ENCODE measurements at places on chromosomes 4 and X.

DNA sequence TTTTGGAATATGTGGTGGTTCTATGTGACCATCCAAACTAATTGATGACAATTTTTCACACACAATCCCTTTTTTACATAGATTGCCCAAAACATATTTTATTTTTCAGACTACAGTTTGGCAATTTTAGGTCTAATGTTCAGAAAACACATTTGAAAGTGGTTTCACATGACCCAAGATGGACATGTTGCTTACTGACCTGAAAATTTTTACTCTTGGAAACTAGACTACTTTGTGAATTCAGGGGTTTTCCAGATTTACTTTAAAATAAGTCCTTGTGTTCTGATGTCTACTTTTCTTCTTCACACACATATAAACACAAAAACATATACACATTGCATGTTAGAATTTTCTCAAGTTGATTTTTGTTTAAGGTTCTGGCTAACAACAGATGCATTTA is 79.5 kb downstream of the HMGB2 start:
- DNase-seq, result no peak

- no peak for DNase-seq
Measured at GRCh38 chr4:151753056-151753455, 7.8 kb downstream of the GATB start.

GRCh38 chr4:138677212-138677611 is 338.4 kb upstream of the NOCT start:
- no peak for DNase-seq

- DNase-seq, result no peak
Measured at GRCh38 chrX:38081909-38082308, 75.6 kb downstream of the SYTL5 start.

DNA sequence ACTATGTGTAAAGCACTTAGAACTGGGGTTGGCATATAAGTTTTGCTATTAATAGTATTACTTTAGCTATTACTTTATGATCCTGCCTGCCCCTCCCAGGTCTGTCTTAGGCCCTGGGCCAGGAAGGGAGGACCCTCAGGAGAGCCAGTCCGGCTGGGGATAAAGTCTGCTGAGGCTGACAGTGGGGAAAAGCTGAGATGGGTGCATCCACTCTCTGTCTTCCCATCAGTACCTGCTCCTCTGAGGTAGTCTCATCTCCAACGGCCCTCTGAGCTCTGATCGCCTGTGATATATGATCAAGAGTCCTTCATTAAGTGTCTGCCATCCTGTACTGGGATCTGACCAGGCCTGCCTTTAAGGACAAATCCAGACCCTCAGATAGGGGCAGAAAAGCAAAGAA is 156.5 kb upstream of the PJA1 start:
- no peak for DNase-seq

- no peak for DNase-seq
Measured at GRCh38 chr4:93897559-93897958, 69.0 kb downstream of the ATOH1 start.

DNA sequence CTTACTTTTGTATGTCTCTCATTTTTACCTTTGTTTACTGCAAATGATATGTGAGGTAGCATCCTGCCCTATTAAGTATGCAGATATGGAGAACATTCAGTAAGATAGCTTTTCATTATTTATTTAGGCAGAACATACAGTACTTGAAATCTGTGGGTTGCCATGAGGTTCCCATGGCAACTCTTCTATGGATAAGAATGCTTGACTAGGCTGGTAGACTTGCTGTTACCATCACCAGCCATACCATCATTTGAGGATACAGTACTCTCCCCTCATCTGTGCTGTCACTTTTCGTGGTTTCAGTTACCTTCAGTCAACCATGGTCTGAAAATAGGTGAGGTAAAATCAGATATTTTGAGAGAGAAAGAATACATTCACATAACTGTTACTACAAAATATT is 56.7 kb downstream of the NAF1 start:
- no peak for DNase-seq

- no peak for DNase-seq
Measured at GRCh38 chr4:87632469-87632868, 17.6 kb upstream of the DMP1 start.

GRCh38 chrX:25156323-25156722 is 140.6 kb upstream of the ARX start:
- DNase-seq, result no peak

GRCh38 chrX:131752493-131753198 is 208.8 kb downstream of the OR13H1 start:
- DNase-seq, result peak; percentile 87

DNA sequence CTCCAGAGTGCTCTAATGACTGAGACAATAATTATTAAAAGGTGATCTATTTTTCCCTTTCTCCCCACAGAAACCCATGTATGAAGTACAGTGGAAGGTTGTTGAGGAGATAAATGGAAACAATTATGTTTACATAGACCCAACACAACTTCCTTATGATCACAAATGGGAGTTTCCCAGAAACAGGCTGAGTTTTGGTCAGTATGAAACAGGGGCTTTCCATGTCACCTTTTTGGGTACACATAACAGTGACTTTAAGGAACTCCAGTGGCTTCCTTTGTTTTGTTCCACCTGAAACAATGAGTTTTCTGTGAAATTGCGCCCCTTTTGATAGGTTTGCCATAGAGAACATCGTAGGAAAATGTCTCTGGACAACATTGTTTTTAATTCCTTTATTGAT is 69.6 kb downstream of the KIT start:
- DNase-seq, result peak; percentile 21

- no peak for DNase-seq
Measured at GRCh38 chr4:33543941-33544450, 2700.3 kb downstream of the ARAP2 start.

- no peak for DNase-seq
Measured at GRCh38 chr4:158170691-158171561, 1.9 kb downstream of the GASK1B start.

GRCh38 chr4:90127223-90127705 is at the start of gene CCSER1:
Gene CCSER1, plus strand, starts transcription at chr4:90127394.
- DNase-seq, result no peak

- DNase-seq, result no peak
Measured at GRCh38 chr4:141884070-141884469, 247.7 kb downstream of the IL15 start.

DNA sequence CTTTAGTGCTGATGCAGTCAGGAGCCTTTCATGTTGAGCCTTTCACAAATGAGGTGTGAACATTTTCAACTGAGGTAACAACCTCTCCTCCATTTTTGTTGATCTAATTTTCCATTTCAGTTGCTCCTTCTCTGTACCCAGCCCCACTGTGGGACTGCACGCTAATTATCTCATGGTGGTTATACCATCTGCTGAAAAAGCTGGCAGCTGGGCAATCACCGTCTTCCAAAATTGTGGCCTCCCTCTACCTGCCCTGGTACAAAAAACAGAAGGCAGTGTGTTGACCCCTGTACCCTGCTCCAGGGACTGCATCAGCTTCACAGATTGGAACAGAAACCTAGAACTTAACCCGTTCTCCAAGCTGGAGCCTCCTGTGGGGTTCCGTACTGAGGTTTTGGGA is 72.4 kb upstream of the LONRF3 start:
- DNase-seq, result no peak

DNA sequence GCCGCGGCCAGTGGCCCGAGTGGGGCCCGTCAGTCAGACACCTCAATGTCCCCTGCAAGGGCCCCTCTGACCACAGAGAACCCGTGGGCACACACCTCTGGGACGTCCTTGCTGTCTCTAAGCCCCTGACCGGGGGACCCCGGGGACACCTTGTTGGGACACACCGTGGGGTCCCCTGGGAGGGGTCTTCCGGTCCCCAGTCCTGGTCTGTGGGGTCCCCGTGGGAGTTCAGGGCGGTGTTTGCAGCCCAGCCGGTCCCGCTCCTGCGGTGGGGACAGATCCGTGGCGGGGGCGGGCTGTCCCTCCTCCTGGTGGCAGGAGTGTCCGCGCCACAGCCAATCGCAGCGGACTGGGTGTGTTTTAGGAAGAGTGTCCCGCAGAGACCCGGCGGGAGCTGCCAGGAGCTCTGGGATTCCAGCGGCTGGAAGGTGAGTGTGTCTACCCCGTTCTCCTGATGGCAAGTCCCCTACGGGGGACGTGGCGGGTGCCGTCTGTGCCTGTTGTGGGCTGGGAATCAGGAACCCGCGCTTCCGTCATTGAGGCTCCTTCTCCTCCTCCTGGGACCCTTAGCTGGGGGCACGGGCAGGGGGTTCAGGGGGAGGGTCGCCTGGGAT is 5.1 kb upstream of the PLCXD1 start:
- no peak for DNase-seq

DNA sequence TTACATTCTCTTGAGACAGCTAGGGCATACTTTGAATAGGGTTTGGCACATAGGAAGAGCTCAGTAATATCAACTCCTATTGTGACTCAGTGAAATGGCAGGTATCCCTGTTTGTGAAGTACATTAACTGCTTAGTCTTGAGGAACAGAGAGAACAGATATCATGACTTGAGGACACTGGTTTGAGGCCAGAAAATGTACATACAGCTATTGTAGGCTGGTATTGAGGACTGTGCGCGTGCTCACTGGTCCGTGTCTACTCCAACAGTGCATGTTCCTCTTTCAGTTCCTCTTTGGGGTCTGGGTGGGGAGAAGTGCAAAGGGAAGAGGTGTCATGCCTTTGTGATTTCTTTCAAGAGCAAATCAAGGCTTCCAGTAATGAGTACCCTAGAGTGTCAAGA is 34.6 kb upstream of the TBC1D9 start:
- DNase-seq, result peak; percentile 86

DNA sequence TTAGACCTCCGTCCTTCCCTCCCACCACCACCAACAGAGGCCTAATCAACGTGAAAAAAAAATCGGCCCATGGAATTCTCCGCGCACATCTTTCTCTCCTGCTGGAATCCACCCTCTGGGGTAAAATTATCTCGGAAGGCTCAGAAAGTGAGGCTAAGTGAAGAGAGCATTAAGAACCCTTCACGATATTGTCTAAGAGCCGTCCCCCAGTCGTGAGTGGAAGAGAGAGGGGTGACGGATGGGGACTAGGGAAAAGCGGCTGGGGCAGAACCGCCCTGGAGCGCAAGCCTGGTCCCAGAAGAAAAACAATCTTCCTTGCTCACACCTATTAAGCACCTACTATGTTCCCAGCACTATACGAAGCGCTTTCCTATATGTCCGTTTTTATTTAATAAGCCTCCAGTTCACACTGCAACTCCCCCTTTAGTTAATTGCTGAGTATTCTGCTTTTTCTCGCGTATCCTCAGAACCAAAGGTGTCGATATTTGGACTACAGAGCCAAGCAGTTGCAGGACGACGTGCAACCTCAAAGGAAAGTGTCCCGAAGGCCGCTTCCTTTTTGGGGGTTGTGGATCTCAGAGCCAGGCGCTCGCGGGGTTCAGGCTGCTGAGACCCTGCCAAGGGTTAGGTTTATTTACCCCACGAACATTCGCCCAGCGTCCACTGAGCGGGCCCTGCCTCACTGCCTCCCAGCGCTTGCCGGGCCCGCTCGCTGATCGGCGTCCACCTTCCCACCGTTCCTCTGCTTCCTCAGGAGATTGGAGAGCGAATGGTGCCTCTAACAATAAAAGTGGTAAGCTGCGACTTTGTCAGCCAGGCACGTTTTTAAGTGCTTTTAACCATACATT is 889 bp downstream of the MGARP start:
- DNase-seq, result no peak

- DNase-seq, result no peak
Measured at GRCh38 chr4:114019276-114019968, 40.0 kb upstream of the ARSJ start.

DNA sequence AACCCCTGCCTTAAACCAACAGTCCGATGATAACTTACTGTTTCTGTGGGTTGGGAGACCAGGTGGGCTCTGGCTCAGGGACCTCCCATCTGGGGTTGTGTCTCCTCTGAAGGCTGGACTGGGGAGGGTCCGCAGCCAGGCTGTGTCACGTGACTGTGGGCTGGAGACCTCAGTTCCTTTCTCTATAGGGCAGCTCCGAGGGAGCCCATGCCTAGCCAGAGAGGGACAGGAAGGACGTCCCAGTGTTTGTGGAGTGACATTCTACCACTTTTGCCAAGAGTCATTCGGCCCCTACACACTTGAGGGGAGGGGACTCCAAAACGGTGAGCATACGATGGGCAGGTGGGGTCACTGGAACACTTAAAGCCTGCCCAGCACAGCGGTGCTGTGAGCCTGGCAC is 4.5 kb downstream of the PCGF3 start:
- DNase-seq, result no peak

DNA sequence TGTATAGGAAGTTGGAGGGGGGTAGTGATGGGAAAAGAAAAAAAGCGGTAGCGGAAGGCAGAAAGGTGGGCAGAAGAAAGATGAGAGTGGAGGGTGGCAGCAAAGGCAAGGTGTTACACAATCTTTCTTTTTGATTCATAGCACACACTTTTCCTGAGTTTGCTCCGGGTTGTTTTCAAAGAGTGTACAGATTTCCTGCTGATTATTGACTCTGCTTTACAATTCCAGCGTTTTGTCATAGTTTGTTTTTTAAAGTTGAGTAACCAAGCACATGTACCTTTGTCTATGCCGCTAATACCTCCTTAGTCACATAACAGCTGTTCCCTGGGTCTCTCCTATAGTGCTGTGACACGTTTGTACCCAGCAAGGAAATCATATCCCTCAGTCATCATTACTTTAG is 50.3 kb downstream of the AGA start:
- no peak for DNase-seq

DNA sequence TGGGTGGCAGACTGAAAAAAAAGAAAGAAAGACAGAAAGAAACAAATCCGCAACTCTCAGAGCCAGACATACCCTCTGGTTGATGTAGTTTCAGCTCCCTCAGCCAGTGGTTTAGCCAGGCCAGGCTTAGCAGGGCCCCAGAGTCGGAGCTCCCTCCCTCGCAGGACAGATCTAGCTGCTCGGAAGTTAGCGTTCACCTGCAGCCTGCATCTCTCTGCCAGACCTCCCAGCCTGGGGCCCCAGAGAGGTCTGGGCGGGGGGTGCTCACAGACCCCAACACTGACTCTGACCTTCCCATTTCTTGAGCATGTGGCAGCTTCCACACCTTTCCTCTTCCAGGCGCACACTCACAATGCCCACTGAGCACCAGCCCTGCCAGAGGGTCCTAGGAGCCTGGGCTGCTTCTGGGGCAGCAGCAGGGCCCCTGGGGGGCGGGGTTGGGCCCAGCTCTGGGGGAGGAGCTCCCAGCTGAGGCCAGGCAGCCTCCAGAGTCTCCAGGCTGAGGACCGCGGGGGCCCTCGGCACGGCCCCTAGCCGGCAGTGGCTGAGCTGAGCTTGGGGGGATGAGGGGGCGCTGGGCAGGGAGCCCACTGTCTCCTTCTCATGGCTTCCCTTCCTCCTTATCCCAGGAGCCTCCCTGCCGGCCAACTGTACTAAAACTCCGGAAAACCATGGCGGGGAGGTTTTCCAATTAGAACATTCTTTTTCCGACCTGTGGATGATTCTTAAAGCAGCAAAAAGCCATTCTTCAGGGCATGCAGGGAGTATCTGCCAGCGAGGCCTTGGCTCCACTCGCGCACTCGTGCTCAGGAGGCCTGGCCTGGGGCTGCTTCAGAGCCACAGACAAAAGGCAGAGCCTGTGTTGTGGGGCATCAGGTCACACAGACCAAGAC is 4.6 kb upstream of the ZNF185 start:
- DNase-seq, result no peak

DNA sequence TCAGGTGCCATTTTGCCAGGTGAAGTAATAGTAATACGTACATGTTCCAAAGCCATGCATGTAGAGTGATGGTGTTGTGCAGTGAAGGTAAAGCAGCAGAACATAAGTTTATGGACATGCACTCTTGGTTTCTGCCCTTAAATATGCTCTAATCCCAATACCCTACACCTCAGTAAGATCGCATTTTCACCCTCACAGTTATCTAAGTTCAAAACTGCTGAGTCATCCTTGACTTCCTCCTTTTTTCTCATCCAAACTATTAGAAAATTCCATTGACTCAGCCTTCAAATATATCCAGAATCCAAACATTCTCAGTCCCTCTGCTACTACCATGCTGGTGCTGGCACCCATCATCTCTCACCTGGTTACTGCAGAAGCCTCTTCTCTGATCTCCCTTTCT is 652.9 kb upstream of the IGFBP7 start:
- no peak for DNase-seq
